MV-4-11 (cell line): ENCODE measurements at places on chromosomes 6 and 20.
A peak's percentile ranks its signal among the peaks of the same experiment; 100 is the strongest.

- DNase-seq = no peak
These were observed 542 bp upstream of the AFG1L start for GRCh38 chr6:108294297-108294726.

GRCh38 chr6:45625191-45625664, 247.5 kb upstream of the SUPT3H start:
- DNase-seq = peak; percentile 30

- DNase-seq = no peak
These were observed 217.9 kb upstream of the SPTLC3 start for GRCh38 chr20:12790859-12791258.

DNA sequence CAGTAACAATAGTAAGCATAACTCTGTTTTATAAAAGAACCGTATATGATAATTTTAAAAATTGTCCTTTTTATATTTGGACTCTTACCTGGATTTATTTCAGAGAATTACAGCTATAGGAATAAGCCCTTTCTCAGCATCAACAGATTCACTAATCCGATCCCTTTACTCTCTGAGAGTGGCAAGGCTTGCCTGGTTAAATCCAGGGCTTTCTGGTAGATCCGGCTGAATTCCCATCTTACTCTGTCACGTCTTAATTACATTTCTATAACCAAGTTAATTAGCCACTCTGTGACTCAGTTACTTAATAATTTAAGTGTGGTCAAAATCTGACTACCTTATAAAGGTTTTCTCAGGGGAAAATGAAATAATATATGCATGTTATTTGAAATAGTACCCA, 294.7 kb downstream of the FRK start:
- DNase-seq = no peak

DNA sequence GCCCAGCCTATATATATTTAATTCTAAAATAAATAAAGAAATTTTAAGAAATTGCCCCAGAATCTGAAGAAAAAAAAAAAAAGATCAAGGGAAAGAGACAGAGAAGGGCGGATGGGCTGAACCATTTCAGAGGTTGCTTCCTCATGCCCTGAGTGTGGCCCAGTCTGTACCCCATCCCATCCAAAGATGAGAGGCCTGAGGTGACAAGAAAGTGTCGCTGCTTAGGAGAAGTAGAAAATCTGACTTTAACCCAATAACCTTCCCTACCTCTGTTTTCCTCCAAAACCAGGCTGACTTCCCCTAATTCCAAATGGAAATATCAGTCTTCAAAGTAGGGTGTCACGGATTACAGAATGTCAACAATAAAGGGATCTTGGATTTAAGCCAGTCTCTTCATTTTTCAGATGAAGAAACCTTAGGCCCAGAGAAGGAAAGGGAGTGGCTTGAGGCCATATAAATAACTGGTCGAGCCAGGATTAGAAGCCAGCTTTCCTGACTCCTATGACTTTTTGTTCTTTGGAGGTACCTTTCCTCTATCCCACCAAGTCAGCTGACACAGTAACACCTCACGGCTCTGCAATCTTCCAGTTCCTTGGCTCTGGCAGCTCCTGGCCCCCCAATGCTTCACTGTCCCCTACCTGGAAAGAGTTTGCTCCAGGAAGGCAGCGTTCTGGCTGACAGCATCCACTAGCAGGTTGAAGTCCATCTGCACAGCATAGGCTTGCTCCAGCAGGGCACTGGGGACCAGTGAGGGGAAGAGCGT, 10.1 kb downstream of the GSS start:
- DNase-seq = no peak

GRCh38 chr6:30882204-30882758, 2.0 kb upstream of the DDR1 start:
- no peak for DNase-seq

GRCh38 chr6:148747145-148747470, 278 bp downstream of the UST start:
- no peak for DNase-seq

- DNase-seq = no peak
These were observed 236.6 kb upstream of the BMP2 start for GRCh38 chr20:6530779-6531315.

DNA sequence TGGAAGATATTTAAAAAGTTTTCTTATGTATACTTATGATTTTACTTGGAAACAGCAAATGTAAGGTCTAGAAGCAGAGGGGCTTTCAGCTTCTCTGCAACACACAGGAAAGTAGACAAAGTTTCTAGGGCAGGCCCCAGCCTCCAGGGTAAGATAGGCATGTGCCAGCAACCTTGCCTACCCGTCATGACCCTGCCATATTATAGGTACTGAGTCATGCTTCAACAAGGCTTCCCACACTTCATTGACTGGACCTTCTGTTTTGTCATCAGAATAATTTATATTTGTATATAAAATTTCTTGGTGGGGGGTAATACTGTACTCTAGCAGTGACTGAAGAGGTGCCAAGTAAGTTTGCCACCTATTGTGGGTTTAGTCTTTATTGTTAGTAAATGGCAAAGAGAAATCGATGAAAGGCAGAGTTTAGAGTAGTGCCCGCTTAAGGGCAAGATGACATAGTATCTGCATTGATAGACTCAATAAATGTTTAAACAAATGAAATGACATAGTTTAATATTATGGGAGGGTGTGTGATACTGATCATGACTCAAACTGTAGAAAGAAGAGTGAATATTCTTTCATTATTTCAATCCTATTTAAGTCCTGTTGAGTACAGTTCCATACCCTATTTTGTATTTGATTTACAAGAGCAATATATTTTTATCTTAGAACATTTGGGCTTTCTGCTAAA, 95.6 kb downstream of the JARID2 start:
- no peak for DNase-seq

GRCh38 chr6:31940256-31940664, 5.6 kb upstream of the CFB start:
- DNase-seq = no peak

GRCh38 chr20:19487420-19487819, 270.6 kb upstream of the RIN2 start:
- DNase-seq = no peak

- peak; percentile 83 for DNase-seq
These were observed 21.3 kb upstream of the RREB1 start for GRCh38 chr6:7086488-7086887.

GRCh38 chr6:126919947-126920346, 198.5 kb upstream of the RSPO3 start:
- no peak for DNase-seq

DNA sequence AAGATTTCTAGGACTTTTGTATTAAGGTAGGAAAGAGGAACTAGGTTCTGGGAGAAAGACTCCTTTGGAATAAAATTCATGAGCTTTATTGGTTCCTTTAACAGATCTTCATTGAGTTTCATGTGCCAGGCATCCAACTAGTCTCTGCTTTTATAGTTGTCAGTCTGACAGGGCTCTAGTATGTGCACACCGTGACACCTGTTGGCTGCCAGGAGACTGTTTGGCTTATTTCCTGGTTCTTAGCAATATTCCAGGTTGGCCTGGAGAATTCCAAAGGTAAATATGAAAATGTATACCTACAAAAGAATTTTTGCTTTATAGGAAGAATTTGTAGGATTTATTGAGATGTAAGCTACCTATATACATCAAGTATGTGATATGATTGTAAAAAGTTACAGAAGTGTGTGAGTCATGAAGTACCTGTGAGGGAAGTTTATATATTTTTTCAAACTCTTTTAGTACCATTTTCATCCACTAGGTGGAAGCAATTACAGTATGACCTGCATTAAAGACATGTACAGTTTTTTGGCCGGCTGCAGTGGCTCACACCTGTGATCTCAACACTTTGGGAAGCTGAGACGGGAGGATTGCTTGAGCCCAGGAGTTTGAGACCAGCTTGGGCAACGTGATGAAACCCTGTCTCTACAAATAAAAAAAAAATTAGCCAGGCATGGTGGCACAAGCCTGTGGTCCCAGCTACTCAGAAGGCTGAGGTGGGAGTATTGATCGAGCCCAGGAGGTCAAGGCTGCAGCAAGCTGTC, 35.2 kb downstream of the NDUFAF5 start:
- peak; percentile 30 for DNase-seq

DNA sequence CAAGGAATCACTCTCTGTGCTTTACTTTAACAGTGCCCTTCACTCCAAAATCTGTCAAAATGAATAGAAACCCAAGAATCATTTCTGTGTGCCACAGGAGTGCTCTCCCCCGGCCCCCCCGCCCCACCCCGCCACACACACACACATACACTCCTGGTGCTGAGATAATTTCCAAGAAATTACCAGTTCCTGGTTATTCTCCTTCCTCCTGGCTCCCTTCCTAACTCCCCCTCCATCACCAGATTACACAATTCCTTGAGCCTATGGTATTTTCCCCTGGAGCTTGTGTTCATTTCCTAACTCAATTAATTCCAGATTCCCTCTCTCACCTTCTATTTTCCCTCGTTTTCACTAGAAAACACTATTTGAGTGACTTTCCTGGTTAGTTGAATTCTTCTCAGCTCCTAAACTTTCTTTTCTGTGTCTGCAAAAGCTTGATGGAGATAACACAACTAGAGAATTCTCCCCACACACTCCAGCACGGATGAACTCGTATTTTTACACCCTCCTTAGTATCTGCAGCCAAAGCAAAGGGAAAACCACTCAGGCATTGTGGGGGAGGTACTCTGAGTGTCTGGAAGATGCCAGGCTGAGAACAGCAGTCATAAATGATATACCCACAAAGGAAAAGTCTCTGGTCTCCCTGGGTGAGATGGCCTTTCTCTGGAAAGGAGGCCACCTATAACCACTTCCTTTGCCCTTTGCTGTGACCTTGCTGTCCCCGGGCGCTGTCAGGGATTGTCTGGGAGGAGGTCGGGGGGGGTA, 1.9 kb upstream of the SLC24A3 start:
- no peak for DNase-seq

DNA sequence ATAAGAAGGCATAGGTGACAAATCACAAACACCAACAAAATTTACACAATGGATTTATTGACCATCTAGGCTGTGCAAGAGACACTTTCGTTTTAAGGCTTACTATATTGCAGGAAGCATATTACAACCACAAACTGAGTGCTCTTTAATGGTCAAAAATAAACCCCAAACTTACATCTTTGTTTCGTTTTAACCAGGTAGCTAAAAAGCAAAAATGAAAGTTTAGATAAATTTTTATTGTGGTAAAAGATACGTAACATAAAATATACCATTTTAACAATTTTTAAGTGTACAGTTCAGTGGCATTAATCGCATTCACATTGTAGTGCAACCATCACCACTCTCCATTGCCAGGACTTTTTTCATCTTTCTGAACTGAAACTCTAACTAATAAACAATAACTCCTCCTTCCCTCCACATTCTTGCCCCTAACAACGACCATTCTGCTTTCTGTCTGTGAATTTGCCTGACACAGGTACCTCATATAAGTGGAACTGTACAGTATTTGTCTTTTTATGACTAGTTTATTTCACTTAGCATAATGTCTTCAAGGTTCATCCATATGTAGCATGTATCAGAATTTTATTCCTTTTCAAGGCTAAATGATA, 32.3 kb upstream of the DUSP22 start:
- DNase-seq = no peak

GRCh38 chr6:34161857-34162515, 16.1 kb upstream of the GRM4 start:
- no peak for DNase-seq

GRCh38 chr6:41344876-41345275, 9.5 kb downstream of the NCR2 start:
- DNase-seq = no peak

DNA sequence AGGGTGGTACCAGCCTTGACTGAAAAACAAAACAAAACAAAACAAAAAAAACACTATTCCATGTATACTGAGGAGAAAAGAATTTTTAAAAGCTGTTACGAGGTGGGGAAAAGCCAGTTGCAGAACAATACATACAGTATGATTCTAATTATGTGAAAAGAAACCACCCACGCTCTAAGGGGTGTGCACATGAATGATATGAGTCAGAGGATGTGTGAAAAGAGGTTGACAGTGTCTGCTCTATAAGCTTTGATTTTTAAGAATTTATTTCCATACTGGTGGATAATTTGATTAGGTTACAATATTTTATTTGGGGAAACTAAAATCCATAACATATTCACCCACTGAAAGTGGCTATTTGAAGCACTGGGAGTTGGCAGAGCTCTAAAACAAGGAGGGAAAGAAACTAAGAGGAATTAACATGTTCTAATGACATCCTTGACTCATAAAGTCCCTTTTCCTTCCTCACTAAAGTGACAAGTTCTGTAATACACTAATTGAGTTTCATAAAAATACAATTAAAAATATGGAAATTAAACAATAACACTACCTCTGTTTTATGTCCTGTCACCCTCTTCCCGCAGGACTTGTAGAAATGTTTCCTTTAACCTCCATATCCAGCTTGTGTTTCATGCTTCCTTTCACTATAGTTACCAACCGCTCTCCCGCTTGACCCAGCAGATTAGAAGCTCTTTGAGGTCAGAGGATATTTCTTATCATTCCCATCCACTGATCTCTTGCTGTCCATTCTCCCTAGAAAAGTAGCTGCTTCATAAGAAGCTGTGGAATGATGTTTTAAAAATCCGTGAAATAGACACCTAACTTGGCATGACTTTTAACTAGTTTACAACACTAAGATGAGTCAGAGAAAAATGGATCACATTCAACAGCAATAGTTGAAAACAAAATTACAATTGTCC, 118.6 kb upstream of the CCDC28A start:
- no peak for DNase-seq

DNA sequence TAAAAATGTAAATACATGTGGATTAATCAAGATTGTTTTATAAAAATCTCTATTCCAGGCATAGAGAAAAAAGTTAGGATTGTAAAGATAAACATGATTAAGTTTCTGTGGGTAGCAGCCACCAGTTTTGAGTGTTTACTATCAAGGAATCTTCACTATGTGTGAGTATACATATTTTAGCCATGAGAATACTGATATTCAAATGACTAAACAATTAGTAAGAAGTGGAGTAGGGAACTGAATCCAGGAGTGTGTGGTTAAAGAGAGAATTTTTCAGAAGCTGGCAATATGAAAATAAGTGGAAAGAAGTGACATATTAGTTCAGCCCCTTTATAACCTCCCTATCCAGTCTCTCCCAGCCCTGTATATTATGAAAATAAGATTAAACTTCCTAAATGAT, 10.3 kb downstream of the ELOVL2 start:
- no peak for DNase-seq

DNA sequence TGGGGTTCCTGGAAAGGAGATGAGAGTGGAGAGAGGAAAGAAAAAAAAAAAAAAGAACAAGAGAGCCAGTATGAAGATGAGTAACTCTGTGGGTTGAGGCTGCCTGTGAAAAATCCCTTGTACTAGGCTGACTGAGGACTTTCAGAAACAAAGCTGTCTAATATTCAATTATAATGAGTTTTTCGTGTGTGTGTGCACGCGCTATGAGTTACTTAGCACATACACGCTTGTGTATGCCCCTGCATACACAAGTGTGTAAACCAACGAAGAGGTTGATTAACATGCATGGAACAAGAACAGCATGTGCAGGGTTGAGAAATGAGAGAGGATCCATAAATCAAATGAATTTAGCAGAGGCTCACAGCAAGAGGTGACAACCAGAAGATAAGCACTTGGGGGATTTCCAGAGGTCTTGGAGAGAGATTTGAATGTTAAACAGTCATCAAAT, 4.8 kb upstream of the RBPJL start:
- no peak for DNase-seq

DNA sequence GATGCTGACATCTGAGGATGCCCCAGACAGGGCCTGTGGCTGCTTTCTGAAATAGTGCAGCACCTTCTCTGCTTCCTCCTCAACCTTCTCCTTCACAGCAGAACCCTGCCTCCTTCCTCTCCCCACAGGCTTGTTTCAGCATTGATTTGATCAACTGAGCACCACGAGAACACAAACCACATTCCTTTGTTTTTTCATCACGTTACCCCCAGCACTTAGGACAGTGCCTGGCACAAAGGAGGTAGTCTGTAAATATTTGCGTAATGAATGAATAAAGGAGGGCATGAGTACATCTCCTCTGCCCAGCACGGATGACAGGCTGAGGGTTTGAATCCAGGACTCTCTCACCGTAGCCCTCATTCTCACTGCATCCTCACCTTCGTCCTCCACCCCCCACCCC, 21.3 kb upstream of the WFDC2 start:
- DNase-seq = no peak
